ENCODE measurements at places on chromosomes 3 and 15. TPM values are rescaled to one million over a fixed set of nuclear protein-coding genes. Genes with fewer than 3 reads are reported as not detected.
A peak's percentile ranks its signal among the peaks of the same experiment; 100 is the strongest.

DNA sequence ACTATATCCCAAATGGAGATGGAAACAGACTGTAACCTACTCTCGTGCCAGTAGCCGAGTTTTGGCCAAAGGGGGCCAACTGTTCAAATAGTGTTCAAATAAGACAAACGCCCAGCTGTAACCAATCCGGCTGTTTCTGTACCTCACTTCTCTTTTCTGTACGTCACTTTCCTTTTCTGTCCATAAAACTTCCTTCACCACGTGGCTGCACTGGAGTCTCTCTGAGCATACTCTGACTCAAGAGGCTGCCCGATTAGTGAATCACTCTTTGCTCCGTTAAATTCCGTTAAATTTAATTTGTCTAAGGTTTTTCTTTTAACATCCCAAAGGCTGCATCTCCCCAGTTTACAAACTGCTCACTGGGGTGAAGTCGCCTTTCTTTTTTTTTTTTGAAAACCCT, 219.2 kb upstream of the P2RY1 start:
- no peaks in the 10 kb centered on the region for H3K27me3 ChIP-seq
- peaks cover 9% of the 10 kb centered on the region for H3K4me1 ChIP-seq
- no peak overlapping the region for H3K27ac ChIP-seq
- H3K36me3 ChIP-seq, result no peaks in the 10 kb centered on the region
- no peak overlapping the region for H3K4me3 ChIP-seq

GRCh38 chr3:4771243-4771642, 208.0 kb upstream of the BHLHE40 start:
- no peak for DNase-seq
- peak overlapping the region; percentile 42 for H3K27ac ChIP-seq
- H3K4me1 ChIP-seq, result peaks cover 25% of the 10 kb centered on the region
- H3K36me3 ChIP-seq, result peaks cover 4% of the 10 kb centered on the region

TNIK gene
- total RNA-seq, result 84.1 TPM

GRCh38 chr15:85048430-85048829, 66.8 kb downstream of the PDE8A start:
- H3K4me1 ChIP-seq, result peaks cover 21% of the 10 kb centered on the region
- no peak overlapping the region for H3K4me3 ChIP-seq
- no peaks in the 10 kb centered on the region for H3K36me3 ChIP-seq
- no peaks in the 10 kb centered on the region for H3K27me3 ChIP-seq

TLR9 gene
- not detected for total RNA-seq

SLC2A2 gene
- not detected for total RNA-seq

ASB7 gene
- 16.2 TPM for total RNA-seq

REC114 gene
- total RNA-seq, result not detected

ATP13A4 gene
- 252 TPM for total RNA-seq

DNA sequence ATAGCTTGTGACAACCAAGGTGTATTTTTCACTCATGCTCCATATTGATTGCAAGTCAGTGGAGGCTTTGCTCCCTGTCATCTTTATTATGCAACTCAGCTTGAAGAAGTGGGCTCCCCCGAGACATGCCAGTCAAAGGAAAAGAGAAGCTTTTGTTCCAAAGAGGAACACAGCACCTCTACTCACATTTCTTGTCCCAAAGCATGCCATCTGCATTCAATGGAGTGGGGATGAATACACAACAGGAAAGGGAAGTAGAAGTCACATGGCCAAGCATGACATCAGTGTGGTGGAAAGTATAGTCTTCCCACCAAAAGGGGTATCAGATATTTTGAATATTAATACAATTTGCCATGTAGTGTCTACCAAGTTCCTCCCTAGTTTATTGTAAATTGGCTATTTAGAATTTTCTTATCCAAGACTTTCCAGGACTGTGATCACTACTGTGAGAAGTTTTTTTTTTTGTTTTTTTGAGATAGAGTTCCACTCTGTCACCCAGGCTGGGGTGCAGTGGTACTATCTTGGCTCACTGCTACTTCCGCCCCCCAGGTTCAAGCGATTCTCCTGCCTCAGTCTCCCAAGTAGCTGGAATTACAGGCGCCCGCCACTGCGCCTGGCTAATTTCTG, 114.5 kb downstream of the GMPS start:
- DNase-seq, result no peak
- H3K27me3 ChIP-seq, result no peaks in the 10 kb centered on the region
- peaks cover 6% of the 10 kb centered on the region for H3K4me1 ChIP-seq

CHRM5 gene
- not detected for total RNA-seq

DNA sequence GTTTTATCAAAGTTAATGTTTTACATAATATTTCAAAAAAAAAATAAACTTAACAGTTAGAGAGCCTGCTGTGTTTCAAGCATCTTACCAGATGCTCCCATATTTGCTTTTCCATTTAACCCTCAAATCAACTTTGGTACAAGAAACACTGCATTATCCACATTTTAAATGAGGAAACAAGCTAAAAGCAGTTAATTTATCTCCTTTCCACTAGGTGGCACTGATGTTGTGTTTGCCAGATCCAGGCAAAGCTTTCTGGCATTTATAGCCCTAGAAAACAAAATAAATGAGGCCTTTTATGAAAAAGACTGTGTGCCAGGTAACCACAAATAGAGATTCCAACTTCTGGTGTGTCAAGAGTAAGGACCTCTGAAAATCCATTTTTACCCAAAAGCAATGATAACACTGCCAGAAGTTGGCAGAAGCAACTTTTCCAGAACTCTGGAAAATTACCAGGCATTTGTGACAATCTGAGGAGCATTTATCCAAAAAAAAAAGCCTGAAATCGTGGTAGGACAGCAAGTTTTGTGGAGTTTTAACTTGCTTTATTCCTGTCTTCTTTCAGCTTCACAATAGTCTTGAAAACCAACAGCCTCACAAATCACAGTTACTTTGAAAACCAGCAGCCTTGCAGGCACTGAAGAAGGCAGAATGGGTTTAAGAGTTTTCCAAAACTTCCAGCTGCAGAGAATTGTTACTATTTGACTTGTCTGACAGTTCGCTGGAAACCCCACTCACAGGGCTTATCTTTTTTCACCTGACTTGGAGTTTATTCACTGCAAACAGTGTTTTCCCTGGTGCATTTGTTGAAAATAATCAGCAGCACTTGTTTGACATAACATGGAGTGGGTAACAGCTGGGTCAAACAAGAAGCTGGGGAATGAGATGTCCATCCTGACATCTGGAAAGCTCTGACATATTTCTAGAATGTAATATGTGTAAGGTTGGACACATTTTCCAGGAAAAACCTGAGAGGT, 9.2 kb downstream of the FAM162A start:
- no peak overlapping the region for H3K27ac ChIP-seq
- no peaks in the 10 kb centered on the region for H3K36me3 ChIP-seq
- H3K4me1 ChIP-seq, result no peaks in the 10 kb centered on the region
- no peak overlapping the region for H3K4me3 ChIP-seq

DNA sequence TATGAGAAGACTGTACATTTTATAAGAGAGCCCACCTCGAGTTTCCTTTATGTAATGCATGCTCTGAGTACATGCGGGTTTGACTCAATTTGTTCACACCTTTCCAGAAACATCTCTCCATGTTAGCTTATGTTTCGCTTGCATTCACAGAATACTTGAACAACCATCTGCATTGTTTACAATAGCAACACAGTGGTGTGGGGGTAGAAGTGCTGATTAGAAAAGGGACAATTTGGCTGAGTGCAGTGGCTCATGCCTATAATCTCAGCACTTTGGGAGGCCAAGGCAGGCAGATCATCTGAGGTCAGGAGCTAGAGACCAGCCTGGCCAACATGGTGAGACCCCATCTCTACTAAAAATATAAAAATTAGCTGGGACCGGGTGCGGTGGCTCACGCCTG, 60.9 kb downstream of the NCEH1 start:
- no peak overlapping the region for H3K4me3 ChIP-seq
- H3K4me1 ChIP-seq, result peaks cover 23% of the 10 kb centered on the region
- H3K36me3 ChIP-seq, result no peaks in the 10 kb centered on the region
- H3K27me3 ChIP-seq, result no peaks in the 10 kb centered on the region

- H3K27ac ChIP-seq, result no peak overlapping the region
- no peaks in the 10 kb centered on the region for H3K27me3 ChIP-seq
- H3K4me3 ChIP-seq, result no peak overlapping the region
- H3K4me1 ChIP-seq, result no peaks in the 10 kb centered on the region
- DNase-seq, result no peak
- H3K36me3 ChIP-seq, result peaks cover 4% of the 10 kb centered on the region
These were observed 20.9 kb downstream of the ABHD6 start for GRCh38 chr3:58258392-58259055.

- peaks cover 40% of the 10 kb centered on the region for H3K36me3 ChIP-seq
- no peaks in the 10 kb centered on the region for H3K4me1 ChIP-seq
- DNase-seq, result no peak
These were observed 94.3 kb downstream of the XRN1 start for GRCh38 chr3:142353571-142353970.

DNA sequence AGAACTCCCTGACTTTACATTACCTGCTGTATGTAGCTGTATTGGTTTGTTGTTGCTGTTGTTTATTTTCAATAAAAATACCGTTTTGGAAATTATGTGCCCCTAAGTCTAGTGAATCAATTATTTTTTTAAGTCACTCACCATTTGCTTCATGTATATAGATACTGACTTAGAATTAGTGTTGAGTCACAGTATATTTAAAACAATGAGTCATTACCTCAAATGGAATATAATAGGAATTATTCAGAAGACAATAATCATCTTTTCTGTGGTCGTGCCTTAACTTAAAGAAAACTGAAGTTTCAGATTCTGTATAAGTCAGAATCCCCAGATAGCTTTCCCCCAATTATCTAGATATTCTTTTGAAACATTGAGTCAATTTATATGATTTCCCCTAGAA, 21.0 kb upstream of the ALDH1A2 start:
- H3K4me3 ChIP-seq, result no peak overlapping the region
- H3K36me3 ChIP-seq, result no peaks in the 10 kb centered on the region
- no peaks in the 10 kb centered on the region for H3K27me3 ChIP-seq

ZIC4 gene
- not detected for total RNA-seq

- H3K27ac ChIP-seq, result no peak overlapping the region
- H3K4me1 ChIP-seq, result no peaks in the 10 kb centered on the region
- no peaks in the 10 kb centered on the region for H3K27me3 ChIP-seq
These were observed 77.4 kb downstream of the ACAP2 start for GRCh38 chr3:195365371-195365770.

- H3K36me3 ChIP-seq, result no peaks in the 10 kb centered on the region
- DNase-seq, result no peak
- H3K4me1 ChIP-seq, result peaks cover 35% of the 10 kb centered on the region
These were observed 68.5 kb downstream of the SAMMSON start for GRCh38 chr3:70067860-70068521.

- H3K4me1 ChIP-seq, result peaks cover 16% of the 10 kb centered on the region
- DNase-seq, result no peak
- H3K36me3 ChIP-seq, result no peaks in the 10 kb centered on the region
- H3K27me3 ChIP-seq, result no peaks in the 10 kb centered on the region
- H3K4me3 ChIP-seq, result no peak overlapping the region
These were observed 179.1 kb upstream of the LPP start for GRCh38 chr3:187974871-187975271.

- H3K4me3 ChIP-seq, result no peak overlapping the region
- H3K4me1 ChIP-seq, result no peaks in the 10 kb centered on the region
- no peaks in the 10 kb centered on the region for H3K27me3 ChIP-seq
These were observed 24.9 kb downstream of the TTC14 start for GRCh38 chr3:180626844-180627243.

GRCh38 chr3:72907131-72907711, 19.4 kb downstream of the GXYLT2 start:
- H3K27ac ChIP-seq, result peak overlapping the region; percentile 80
- H3K36me3 ChIP-seq, result no peaks in the 10 kb centered on the region
- no peak overlapping the region for H3K4me3 ChIP-seq
- peak; percentile 43 for DNase-seq
